ENCODE measurements at places on chromosomes 1 and 21.

DNA sequence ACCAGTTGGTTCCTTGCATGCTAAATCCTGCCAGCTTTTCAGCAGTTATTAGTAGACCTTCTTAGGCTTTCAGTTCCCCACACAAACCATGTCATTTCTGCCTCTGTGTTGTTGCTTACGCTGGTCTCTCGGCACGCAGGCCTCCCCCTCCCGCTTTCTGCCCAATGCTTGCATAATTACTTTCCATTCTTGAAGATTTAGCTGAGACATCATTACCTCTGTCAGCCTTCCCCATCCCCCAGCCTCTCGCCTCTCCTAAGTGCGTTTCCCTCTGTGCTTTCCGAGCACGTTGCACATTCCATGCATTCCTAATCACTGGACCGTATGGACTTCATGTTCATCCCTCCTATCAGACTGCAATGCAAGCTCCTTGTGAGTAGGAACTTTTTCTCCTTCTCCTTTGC lies 26.8 kb downstream of the TSHB start:
- DNase-seq, result no peak

DNA sequence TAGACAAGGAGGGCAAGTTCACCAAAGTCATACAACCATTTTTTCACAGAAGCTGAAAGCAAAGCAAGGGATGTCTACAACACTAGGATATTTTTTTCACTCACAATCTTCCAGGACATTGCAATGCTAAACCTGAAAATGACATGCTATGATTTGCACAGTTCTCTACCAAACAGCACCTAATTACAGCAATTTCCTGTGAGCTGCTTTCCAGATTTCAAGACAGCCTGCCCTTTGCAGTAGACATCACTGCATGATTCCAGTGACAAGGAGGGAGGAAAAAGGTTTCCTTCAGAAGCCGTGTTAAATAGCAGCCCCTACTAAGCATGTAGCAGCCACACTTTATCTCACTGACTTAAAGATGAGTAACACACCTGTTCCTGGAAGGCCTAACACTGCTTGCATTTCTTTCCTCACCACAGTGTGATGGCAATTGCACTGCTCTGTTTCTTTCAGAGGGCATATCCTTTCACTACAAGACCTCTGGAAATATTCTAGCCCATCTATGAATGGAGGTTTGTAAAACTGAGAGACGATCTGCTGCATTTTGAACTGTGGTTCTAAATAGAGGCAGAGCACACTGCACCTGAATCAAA lies 97.1 kb downstream of the DUSP10 start:
- no peak for DNase-seq

DNA sequence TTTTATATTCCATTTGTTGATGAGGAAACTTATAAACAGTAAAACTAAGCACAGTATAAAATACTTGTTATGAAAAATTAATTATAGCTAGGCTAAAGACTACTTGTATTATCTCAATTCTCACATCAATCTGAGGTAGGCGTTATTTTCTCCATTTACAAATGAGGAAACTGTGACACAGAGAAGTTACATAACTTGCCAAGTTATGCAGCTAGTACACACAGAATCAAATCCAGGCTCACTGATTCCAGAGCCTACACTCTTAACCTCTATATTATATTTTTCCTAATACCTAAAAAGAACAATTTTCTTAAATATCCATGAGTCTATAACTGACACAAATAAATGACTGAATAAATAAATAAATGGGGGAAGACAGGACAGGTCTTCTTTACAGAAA lies 11.2 kb upstream of the VPS45 start:
- DNase-seq, result no peak

DNA sequence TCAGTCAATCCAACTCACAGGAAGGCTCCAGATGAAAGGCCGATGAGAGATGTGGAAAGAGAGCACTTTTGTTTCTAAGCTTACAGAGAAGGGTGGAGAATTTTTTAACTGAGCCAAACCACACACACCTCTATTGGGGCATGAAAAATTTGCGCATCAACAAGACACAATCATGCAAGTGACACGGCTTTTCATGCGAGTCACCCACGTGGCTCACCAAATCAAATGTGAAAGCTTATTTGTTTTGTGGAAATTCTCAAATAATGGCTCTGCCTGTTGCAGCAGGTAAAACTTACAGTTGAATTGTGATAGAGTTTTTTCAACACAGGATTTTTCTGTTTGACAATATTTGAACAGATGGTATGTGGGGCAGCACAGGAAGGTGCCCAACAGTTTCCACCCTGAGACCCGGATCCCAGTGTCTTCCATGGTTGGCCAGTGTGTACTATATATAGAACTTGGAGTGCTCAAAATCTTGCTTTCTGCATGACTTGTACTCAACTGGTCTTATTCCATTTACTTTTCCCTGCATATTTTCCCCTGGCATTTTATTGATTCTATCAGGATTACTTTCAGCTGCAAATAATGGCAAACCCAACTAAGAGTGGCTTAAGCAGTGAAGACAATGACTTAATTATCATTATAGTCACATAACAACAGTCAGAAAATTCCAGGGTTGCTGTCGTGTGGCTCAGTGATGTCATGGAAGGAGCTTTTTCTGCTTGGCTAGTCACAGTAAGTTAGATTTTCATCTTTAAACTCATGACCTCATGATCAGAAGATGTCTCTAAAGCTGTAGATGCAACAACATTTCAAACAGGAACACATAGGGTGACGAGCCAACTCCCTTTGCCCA lies 90.6 kb upstream of the SIM2 start:
- DNase-seq, result no peak

- no peak for DNase-seq
Observed at GRCh38 chr1:180497826-180498225, 4.6 kb downstream of the ACBD6 start.

- DNase-seq, result no peak
Observed at GRCh38 chr1:100130552-100131077, 2.1 kb downstream of the SASS6 start.

- no peak for DNase-seq
Observed at GRCh38 chr1:217181756-217182155, 449.1 kb downstream of the GPATCH2 start.

GRCh38 chr1:246066573-246066972 lies 440.5 kb downstream of the SMYD3 start:
- no peak for DNase-seq

DNA sequence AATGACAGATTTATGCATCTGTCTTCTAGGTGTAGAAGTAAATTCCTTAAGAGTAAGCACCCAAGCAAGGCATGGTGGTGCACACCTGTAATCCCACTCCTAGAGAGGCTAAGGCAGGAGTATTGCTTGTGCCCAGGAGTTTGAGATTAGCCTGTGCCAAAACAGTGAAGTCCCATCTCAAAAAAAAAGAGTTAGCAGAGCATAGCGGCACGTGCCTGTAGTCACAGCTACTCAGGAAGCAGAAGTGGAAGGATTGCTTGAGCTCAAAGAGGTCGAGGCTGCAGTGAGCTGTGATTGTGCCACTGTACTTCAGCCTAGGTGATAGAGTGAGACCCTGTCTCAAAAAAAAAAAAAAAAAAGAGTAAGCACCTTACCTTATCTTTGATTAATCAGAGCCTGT lies 15.1 kb upstream of the TIPRL start:
- no peak for DNase-seq

Measured in DMS153 (cell line).